NCI-H1694 (cell line): ENCODE measurements at places on chromosomes 2 and 18.

GRCh38 chr18:6559296-6559695 lies 144.6 kb upstream of the L3MBTL4 start:
- DNase-seq: no peak

GRCh38 chr2:111666160-111666559 lies 217.8 kb downstream of the ANAPC1 start:
- no peak for DNase-seq

DNA sequence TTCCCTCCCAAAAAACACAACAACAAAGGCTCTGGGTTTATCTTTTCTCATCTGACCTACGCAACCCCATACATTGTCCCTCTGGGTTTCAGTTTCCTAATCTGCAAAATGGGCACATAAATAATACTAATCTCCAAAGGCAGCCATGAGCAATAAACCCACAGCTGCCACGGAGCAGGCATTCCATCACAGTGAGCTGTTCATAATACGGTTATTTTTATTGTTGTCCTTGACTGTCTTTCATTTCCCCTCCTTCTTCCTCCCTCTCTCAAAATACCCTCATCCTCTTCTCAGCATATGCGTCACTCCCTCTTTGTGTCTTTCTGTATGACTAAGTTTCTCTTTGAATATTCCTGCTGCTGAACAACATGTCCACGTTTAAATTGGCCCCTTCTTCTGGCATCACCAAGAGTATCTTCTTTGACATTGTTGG lies 129.8 kb upstream of the CAB39 start:
- DNase-seq: no peak

- DNase-seq: no peak
Observed at GRCh38 chr2:176852667-176853066, 359.9 kb upstream of the HNRNPA3 start.

- DNase-seq: no peak
Observed at GRCh38 chr2:24586955-24587354, 95.9 kb downstream of the NCOA1 start.

DNA sequence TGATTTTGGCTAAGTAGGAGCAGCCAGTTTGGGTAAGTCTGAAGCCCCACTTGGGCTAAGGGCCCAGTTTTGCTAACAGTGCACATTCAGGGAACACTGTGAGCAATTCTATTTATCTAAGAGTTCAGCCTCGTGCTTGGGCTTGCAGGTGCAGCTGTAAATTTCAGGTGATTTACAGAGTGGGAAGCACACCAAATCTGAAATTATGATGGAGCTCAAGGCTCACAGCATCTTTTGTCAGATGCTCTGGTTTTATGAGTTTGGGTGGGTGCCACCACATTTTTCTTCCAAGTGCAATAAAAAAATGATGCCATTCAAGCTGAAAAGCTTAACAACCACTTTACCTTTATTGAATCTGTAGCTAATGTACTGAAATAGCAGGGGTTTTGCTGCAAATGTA lies 671.2 kb downstream of the LRRTM4 start:
- DNase-seq: no peak

- DNase-seq: no peak
Observed at GRCh38 chr2:79530443-79530842, 17.6 kb downstream of the CTNNA2 start.

- DNase-seq: no peak
Observed at GRCh38 chr2:23280401-23280800, 104.6 kb upstream of the KLHL29 start.

DNA sequence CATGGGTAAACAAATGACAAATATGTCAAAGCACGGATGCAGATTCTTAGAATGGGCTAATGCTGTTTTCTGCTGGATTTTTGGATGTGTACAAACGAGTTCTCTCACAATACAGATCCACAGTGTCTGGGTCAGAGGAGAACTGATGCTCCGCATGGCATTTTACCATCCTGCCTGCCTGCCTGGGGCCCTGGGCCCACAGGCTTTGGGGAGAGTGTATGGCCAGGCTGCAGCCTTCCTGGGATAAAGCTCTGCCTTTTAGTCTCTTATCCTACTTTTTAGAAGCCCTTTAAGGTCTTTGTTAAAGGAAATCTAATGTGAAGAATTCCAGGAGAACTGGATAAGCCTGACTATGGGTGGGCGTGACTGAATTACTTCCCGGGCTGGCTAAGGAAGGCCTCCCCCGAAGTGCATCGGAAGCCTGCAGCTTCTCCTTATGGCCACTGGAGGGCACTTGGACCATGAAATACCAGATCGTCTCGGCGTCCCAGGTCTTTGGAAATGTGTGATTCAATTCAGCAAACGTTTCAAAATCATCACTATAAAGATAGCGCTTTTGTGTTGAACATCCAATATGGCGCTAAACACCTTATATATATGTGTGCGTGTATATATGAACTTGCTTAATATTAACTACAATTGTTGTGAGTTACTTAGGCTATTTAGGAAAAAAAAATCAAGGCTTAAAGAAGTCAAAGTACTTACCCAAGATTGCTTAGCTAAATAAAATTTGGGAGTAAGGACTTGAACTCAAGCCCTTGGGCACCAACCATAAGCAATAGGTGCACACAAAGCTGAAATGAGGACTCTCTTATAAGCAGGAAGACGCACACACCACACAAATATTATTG lies 15.2 kb upstream of the DNPEP start:
- DNase-seq: peak; percentile 85

GRCh38 chr18:29351171-29351570 lies 1174.2 kb upstream of the CDH2 start:
- DNase-seq: no peak

DNA sequence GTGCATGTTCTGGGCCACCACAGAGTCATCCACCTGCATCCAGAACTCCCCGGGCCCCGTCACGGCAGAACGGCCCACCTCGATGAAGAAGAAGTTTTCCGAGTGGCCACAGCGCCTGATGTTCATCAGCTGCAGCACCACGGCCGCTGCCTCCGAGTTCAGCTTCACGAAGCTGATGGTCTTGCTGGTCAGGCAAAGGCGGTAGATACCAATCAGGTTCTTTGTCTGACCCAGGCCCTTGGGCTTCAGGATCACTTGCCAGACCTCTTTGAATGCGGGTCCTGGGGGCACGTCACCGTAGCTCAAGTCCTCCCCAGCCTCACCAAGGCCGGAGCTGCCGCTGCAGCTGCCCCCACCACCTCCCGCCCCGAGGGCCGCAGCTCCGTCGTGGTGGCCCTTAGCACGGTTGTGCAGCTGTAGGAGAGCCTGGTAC lies 1.6 kb downstream of the IRS1 start:
- no peak for DNase-seq

DNA sequence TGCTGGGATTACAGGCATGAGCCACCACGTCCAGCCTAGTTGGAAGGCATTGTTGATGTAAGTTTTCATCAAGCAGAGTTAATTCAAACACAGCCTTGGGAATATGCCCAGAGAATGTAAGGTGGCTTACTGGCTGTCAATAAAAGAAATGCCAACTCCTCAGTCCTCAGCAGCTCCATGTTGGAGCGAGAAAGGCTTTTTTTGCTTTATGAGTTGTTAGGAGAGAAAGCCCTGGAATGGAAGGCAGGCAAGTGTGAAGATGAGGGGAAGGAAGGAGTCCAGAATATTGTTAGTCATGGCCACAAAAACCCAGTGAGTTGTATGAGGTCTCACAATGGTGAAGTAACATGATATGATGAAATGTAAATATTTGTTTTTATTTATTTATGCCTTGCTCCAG lies 57.1 kb downstream of the MAP4K4 start:
- DNase-seq: no peak

DNA sequence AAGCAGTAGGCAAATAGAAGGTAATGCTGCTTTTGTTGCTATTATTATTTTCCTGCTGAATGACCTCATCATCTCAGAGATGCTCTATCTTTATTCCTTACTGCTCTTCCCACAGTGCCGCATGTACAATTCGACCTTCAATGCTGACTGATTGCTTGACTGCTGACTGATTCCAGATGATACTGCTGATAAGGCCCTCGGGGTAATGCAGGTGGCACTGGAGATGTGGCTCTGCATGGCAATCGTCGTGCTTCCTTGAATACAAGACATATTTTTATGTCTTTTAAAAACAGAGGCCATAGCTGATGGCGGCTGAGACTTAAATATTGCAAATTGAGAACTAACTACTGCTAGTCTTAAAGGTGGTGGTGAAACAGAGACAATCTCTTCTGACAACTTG lies 146.6 kb downstream of the LOXHD1 start:
- no peak for DNase-seq

- no peak for DNase-seq
Observed at GRCh38 chr2:59449274-59449673, 1104.2 kb downstream of the BCL11A start.

- DNase-seq: no peak
Observed at GRCh38 chr2:146826388-146826787, 1018.4 kb upstream of the ACVR2A start.

GRCh38 chr2:149747456-149747855 lies 159.9 kb upstream of the MMADHC start:
- no peak for DNase-seq

DNA sequence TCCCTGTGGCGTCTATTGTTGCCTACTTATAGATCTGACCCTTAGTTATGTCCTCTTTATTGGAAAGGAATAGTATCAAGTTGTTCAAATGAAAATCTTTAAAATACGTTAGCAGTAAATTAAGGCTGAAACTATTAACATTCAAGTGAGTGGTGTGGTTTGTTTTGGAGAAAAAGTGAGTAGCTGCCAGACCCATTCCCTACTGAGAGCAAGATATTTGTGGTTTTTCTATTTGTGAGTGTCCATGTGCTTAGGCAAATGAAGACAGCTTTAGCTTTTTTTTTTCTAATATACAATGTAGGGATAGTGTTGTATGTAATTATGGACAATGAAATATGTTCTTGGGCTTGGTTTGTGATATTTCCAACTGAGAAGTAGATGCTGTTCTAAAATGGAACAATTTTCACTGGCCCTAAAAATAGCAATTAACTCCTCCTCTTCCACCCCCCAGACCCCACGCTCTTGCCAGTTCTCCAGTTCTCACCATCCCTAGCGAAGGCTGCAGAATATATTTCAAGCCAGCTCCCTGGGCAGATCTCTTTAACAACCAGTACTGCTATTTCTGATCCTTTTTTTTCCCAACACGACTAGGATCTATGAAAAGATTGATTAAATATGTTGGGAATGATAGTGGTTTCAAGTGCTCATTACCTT lies 83.1 kb downstream of the CCDC85A start:
- no peak for DNase-seq

DNA sequence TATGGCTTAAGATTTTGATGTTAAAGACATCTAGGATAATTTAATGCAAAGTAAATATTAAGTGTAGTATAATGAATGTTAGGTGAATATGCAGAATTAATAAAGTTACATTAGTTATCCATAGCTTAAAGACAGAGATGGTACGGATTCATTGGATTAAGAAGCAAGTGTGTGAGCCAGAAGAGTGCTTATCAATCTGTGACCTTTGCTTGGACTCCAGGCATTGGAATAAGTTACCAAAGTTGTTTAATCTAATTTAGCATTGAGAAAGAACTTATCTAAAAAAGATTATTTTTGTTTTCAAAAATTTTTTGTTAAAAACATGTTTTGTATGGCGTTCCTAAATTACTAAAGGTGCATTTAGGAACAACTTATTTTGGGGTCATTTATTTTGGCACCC lies 23.8 kb downstream of the NCOA1 start:
- no peak for DNase-seq

DNA sequence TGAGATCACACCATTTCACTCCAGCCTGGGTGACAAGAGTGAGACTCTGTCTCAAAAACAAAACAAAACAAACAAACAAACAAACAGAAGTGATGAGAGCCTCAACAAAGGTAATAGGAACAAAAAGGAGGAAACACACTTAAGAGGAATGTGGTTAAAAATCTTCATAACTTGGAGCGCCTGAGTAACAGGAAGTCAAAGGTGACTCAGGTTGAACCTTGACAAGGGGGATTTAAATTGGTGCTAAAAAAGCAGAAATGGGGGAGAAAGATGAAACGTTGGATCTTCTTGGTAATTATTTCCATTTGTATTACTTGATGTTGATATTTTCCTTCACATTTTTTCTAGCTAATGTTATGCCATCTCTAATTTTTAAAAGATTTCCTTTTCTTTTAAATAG lies 318.5 kb upstream of the TCF4 start:
- DNase-seq: no peak

- no peak for DNase-seq
Observed at GRCh38 chr2:66866331-66867062, 431.6 kb downstream of the MEIS1 start.

GRCh38 chr18:45962866-45963265 lies 4.3 kb downstream of the EPG5 start:
- DNase-seq: no peak

- DNase-seq: no peak
Observed at GRCh38 chr18:13401404-13401803, 182.8 kb downstream of the LDLRAD4 start.

DNA sequence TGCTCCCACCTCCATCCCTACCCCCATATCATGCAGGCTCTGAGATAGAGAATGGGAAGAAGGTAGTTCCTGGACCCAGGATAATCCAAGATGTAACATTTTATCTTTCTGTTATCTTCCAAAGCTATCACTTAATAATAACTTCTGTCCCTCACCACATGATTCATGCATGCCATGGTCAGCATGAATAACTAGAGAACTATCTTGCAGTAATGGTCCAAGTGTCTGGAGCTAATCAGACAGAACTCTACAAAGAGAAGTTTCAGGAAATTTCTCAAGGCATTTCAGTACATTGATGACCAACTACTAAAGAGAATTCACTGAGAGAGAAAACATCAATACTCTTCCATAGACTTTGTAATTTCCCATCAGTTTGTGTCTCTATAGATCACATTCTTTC lies 1469.7 kb upstream of the PIK3C3 start:
- no peak for DNase-seq

GRCh38 chr2:109637749-109638570 lies 23.8 kb downstream of the SOWAHC start:
- DNase-seq: no peak

DNA sequence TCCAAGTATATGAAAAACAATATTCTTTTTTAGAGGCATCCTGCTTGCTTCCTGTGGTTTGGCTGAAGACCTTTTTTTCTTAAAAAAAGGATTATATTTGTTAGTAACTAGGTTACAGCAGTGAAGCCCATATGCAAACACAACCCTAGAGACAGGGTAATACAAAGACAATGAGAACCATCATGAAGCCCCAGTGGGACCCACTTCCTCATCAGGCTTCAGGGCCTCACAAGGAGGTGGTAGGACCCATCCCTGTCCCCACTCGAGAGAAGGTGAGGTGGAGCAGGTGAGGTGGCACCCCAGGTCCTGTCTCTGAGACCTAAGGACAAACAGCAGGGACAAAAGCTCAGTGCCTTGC lies 80.3 kb downstream of the EDAR start:
- DNase-seq: no peak

GRCh38 chr2:237261327-237261726 lies 152.6 kb downstream of the COL6A3 start:
- DNase-seq: no peak

- DNase-seq: no peak
Observed at GRCh38 chr2:112832841-112833638, 3.5 kb downstream of the IL1B start.

- DNase-seq: peak; percentile 62
Observed at GRCh38 chr2:233413559-233414272, 59.4 kb downstream of the DGKD start.

GRCh38 chr2:6574121-6574520 lies 291.6 kb downstream of the CMPK2 start:
- peak; percentile 98 for DNase-seq

GRCh38 chr18:60247103-60247502 lies 125.5 kb downstream of the MC4R start:
- no peak for DNase-seq

- DNase-seq: no peak
Observed at GRCh38 chr2:45691171-45691999, 39.9 kb downstream of the PRKCE start.
